AG20443 (cell line): ENCODE measurements at places on chromosomes 5 and 9.
A peak's percentile ranks its signal among the peaks of the same experiment; 100 is the strongest.

DNA sequence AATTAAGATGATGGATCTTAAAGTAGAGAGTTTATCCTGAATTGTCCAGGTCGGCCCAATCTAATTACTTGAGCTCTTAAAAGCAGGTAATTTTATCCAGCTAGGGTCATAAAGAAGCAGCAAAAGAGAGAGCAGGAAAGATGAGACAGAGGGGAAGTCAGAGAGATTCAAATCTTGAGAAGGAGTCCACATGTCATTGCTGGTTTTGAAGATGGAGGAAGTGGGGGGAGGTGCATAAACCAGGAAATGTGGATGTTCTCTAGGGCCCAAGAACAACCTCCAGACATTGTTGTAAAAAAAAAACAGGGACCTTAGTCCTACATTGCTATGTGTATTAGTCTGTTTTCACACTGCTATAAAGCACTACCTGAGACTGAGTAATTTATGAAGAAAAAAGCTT lies 66.4 kb downstream of the SLCO4C1 start:
- no peak for DNase-seq

GRCh38 chr5:11602298-11602697 lies 301.9 kb downstream of the CTNND2 start:
- no peak for DNase-seq

GRCh38 chr9:137970098-137970497 lies 92.5 kb downstream of the CACNA1B start:
- no peak for DNase-seq

GRCh38 chr5:77643654-77644370 lies 5.3 kb upstream of the OTP start:
- DNase-seq = no peak

DNA sequence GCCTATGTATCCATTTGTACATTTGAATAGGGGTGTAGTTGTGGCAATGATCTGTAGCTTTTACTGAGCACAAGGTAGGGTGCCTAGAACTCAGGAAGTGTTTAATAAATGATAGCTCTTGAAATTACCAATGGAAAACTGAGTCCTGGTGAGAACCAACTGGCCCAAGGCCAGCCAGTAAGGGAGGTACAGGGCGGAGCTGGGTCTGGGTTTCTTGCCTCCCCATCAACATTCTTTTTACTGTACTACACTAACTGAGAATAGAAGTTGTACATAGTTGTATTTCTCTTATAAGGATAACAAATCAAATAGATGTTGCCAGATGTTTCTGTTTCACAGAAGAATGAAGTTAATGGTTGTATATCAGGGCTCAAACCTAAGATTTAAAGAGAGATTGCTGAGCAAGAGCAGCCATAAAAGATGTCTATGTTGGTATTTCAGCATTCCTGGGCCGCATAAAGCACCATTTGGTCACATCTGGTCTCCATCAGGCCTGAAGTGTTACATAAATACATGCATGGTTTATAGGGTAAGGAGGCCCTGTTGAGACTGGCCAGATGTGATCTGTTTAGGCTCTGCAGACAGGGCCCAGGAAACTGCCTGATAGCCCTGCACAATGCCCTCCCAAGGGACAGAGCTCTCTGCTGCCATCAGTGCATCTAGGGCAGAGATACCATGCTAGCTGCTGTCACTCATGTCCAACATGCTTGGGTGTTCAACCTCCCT lies 210.5 kb downstream of the NXNL2 start:
- DNase-seq = peak; percentile 53

GRCh38 chr5:112866739-112867138 lies 5.7 kb downstream of the SRP19 start:
- no peak for DNase-seq

GRCh38 chr5:81879936-81880335 lies 91.9 kb upstream of the ATG10 start:
- DNase-seq = no peak

DNA sequence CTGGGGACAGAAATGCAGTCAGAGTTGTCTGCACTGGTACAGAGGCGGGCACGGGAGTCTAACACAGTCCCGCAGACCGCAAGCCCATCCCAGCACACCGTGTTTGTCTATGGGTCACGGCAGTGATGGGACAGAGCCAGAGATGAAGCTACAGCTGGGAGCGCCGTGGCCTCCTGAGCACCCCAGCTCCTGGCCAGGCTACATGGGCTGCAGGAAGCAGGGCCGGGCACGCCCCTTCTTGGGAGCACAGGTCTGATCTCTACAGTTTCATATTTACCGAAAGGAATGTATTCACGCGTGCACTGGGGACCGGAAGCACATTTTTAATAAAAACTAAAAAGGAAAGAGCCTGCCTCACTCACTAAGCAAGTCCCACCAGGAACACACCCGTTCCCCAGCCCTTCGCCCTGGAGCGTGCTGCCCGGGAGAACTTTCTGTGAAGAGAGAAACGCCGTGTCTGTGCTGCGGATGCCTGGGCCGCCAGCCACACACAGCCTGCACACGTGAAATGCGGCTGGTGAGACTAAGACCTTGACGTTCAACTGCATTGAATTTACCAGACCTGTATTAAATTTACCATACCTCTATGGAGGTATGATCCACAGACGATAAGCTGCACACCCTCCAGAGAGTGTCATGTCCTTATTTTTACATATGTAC lies 81.1 kb downstream of the VAV2 start:
- no peak for DNase-seq

DNA sequence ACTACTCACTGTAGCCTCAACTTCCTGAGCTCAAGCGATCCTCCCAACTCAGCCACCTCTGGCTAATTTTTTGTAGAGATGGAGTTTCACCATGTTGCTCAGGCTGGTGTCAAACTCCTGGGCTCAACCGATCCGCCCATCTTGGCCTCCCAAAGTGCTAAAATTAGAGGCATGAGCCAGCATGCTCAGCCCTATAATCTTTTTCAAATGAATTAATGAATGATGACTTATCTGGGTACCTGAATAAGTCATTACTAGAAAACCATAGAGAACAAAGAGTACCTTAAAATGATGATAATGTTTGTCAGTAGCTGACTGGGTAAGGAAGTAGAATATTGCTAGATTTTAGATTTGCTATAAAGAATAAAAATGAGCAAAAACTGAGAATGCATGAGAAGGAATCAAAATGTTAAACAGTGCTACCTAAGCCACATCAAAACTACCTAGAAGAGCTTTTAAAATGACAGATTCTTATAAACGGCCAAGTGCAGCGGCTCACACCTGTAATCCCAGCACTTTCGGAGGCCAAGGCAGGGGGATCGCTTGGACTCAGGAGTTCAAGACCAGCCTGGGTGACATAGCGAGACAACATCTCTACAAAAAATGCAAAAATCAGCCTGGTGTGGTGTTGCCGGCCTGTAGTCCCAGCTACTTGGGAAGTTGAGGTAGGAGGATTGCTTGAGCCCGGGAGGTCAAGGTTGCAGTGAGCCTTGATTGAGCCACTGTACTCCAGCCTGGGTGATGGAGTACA lies 13.6 kb downstream of the FNBP1 start:
- no peak for DNase-seq

- peak; percentile 99 for DNase-seq
Measured at GRCh38 chr9:123929870-123930831, at the start of gene DENND1A. Gene DENND1A, minus strand, starts transcription at chr9:123930126. Its CDS starts 221 bp downstream, at chr9:123929905.

DNA sequence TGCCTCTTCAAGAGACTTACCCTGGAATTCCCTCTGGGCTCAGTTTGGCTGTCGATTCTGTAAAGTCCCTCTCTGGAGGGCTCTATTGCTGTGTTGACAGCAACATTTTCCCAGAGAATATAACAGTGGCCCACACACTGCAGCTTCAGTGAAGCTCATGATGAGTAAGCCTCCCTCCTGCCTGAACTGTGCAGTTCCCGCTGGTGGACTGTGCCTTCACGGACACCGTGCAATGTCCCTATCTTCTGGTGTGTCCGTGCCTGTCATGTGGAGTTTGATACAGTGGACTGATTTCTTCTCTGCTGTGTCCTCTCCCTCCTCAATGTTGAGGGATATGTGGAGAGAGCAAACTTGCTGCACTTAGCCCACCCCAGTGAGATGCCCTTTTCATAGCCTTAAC lies 109.0 kb downstream of the NTRK2 start:
- peak; percentile 16 for DNase-seq

- DNase-seq = no peak
Measured at GRCh38 chr5:31378136-31378535, 153.8 kb downstream of the DROSHA start.

- peak; percentile 47 for DNase-seq
Measured at GRCh38 chr9:88950341-88951154, 40.7 kb upstream of the S1PR3 start.

DNA sequence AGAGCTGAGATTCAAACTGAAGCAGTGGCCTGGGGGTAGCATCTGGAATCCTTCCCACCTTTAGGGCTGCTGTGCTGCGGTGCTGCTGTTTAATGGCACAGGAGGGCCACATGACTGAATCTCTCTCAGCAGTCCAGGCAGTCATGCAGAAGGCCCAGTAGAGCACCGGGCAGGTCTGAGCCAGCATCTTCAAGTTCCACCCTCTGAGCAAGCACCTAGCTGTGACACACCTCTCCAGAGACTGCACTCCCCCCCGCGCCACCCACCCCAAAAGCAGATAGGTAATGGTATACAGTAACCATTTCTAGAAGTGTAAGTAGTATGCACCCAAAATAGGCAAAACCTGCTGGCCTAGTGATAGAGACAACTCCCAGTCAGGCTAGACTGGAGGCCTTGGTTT lies 8.2 kb downstream of the IL4 start:
- no peak for DNase-seq

- no peak for DNase-seq
Measured at GRCh38 chr5:93305984-93306383, 275.0 kb downstream of the NR2F1-AS1 start.

- no peak for DNase-seq
Measured at GRCh38 chr5:41973887-41974286, 48.8 kb downstream of the FBXO4 start.

GRCh38 chr5:36889264-36889663 lies 12.7 kb downstream of the NIPBL start:
- DNase-seq = no peak

- DNase-seq = no peak
Measured at GRCh38 chr5:18546591-18546990, 912.3 kb downstream of the TAF11L14 start.

DNA sequence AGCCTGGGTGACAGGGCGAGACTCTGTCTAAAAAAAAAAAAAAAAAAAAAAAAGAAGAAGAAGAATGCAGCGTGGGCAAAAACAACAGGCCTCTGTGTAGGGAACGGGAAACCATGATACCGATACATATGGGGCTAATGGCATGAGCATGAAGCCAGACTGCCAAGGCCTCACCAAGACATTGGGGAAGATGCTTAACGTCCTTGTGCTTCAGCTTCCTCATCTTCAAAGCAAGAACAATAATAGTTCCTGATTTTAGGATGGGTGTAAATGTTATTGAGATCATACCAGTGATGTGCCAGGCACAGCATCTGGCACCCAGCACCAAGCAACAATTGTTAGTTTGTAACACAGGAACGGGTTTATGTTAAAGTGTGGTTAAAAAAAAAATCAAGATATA lies 51.4 kb downstream of the NEURL1B start:
- no peak for DNase-seq

DNA sequence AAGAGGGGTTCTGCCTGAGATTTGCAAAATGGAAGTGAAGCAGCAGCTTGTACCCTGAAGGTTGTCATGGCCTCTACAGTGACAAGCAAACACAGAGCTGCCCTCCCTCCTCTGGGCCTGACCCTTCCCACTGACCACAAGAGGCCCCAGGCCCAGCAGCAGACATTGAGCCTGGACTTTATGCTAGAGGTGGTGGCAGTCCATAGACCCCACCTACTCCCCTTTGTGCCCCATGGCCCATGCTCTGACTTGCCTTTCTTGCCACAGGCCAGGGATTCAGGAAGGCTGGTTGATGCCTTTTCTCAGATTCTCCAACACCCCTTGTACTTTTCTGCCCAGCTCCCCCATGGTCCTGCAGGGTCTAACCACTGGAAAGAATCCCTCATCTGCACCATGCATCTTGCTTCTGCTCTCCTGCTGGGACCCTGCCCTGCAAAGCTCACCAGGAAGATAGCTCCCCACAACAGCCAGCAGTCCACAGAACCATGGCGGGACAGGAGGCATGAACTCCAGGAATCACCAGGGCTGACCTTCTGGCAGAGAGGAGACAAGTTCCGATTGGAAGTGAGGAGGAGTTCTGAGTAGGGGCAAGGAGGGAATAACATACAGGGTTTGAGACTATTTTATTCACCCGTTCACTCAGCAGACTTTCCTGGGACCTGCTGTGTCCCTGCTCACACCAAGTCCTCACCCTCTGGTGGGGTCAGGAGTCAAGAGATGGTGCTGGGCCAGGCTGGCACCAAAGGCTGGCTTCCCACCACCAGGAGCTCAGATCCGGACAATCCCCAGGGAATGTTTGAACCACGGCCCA lies 263.8 kb downstream of the SYK start:
- DNase-seq = no peak

DNA sequence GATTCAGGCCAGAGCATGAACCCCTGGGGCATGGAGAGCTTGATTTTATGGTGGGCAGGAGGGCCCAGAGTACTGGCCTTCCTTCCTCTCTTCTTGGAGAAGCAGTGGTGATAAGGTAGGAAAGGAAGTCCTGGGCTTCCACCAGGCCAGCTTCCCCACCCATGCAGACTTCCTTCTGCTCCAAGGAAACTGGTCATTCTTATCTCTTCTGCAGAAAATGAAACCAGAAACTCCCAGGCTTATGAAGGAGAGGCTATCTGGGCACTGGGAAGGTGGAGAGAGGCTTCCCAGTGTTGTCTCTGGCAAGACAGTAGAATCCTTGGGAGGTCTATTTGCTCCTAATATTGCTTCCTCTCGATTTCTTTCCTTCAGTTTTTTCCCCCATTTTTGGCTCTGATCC lies 110.5 kb upstream of the EQTN start:
- no peak for DNase-seq
